ENCODE measurements at places on chromosomes 6 and 20.
A peak's percentile ranks its signal among the peaks of the same experiment; 100 is the strongest.

- no peak for DNase-seq
These were observed 43.8 kb upstream of the DYNLRB1 start for GRCh38 chr20:34472246-34472925.

GRCh38 chr20:37369846-37370245 lies 23.9 kb downstream of the SRC start:
- DNase-seq: no peak

- DNase-seq: no peak
These were observed 13.5 kb upstream of the KCNK16 start for GRCh38 chr6:39335780-39336545.

GRCh38 chr20:57998276-57998675 lies 230.2 kb downstream of the ANKRD60 start:
- DNase-seq: no peak

DNA sequence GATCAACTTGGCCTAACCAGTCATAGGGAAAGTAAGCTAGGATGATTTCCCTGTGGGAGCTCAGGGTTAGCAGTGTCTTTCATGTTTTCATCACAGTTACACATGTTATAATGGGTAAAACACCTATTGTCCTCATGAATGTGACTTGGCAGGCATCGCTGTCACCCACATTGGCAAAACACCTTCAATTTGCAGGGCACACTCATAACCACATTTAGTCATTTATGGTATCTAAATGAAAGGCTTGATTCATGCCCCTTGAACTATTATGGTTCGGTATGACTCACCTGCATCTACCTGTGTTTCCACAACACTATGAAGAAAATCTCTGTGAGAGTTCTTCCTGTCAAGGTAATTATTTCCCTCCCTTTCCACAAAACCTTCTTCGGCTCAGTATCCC lies 49.2 kb downstream of the FRK start:
- no peak for DNase-seq

DNA sequence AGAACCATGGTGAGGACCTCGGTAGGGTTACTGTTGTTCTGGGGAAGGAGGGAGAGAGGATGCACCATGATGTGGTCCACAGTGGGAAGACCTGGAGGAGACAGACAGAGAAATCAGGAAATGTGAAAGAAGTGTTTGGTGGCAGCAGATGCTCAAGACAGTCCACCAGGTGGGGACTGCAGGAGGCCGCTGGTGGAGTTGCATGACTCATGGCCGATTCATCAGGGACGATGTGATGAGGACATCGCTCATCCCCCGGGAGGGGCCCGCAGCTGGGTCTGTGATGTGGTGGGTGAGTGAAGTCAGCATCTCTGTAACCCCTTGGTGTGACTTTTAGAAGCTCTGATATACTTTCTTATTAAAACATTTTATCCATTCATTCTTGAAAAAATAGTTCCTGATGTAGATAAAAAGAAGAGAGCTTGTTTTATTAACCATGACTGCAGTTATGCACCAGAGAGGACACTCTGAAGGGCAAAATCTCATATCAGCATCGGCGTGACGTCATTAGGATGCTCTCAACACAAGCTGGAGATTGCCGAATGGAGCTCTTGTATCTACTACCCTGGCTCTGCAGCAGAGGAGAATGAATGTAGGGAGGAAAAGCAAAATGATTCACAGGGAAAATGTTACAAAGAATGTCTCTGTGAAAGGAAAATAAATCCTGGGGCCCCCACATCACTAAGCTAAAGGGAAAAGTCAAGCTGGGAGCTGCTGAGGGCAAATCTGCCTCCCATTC lies 71.2 kb downstream of the RAMACL start:
- DNase-seq: no peak

- DNase-seq: no peak
These were observed 104.9 kb downstream of the TFAP2C start for GRCh38 chr20:56733967-56734366.

DNA sequence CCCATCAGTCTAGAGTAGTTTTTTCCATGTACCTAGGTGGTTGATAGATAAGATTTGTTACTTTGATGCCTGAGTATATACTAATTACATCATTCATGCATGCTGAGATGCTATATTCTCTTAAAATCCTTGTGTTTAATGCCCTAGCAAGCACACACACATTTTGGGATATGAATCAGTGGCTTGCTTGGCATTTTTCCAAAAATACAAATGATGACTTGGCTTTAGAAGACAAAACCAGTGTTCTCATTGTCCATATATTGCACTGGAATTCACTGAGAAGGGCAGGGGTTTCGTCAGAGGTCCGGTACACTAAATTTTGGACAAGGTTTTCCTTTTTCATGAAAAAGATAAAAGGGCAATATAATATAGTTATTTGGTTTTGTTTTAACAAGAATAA lies 24.9 kb downstream of the GTPBP2 start:
- DNase-seq: no peak

DNA sequence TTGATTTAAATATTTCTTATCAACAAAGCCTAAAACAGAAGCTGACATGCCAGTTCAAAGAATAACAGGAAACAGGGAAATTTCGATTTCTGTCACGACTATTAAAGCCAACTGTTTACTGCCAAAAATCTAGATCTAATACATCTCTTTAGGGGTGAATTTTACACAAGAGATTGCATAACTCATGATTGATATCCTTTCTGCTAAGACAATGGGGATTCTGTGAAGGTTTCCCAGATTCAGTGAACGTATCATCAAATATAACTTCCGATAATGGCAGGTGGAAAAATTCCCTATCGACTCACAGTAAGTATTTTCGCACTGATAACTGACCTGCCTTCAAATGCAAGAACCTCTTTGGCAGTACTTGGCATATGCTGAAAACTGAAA lies 42.9 kb downstream of the NHSL1 start:
- DNase-seq: no peak

DNA sequence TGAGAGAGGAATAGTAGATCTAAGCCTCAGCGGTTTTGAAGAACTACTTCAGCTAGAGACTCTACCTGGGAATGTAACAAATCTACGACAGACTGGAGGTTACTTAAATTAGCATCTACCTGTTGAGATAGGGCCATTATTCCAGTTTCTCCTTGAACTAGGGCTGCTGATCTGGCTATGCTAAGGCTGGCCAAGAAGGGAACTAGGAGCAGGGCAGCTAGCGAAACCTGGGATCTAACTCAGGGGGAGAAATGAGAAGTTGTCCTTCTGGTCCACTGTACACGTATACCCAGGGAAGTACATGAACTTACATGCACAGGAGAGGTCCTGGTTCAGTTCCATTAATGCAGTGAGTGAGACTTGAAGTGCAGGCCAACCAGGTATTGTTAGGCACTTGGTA lies 156.7 kb downstream of the TRIM27 start:
- no peak for DNase-seq

DNA sequence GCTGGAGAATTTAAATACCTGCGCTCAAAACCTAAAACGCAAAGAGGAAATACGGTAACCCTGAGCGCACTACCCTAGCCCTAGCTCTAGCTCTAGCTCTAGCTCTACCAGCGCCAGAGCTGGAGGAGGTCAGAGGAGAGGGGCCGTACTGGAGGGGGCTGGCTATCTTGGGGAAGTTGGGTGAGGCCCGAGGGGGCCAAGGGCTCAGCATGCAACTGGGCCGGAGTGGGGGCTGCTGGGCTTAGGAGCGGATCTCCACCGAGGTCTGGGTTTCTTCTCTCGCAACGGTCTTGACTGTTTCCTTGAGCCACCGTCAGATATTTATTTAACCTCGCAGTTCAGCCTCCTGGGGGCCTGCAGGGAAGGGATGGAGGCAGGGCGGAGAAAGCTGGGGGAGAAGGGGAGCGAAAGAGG lies 91.0 kb downstream of the NCR2 start:
- no peak for DNase-seq

DNA sequence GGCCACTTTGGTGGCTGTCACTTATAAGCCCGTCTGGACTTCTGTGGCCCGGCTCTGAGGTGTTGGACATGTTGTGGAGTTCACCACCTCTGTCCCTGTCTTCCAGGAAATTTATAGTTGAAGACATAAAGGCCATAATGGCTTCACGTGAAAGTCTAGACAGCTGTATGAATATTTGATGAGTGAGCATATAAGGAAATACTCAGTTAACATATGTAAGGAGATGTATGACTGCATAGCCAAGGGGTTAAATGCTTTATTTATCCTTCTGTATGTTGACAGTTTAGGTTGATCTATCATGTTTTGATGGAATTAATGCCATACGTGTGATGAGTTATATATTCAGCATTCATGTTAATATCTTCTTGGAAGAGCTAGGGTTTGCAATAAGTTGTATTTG lies 16.1 kb downstream of the HIVEP1 start:
- no peak for DNase-seq

DNA sequence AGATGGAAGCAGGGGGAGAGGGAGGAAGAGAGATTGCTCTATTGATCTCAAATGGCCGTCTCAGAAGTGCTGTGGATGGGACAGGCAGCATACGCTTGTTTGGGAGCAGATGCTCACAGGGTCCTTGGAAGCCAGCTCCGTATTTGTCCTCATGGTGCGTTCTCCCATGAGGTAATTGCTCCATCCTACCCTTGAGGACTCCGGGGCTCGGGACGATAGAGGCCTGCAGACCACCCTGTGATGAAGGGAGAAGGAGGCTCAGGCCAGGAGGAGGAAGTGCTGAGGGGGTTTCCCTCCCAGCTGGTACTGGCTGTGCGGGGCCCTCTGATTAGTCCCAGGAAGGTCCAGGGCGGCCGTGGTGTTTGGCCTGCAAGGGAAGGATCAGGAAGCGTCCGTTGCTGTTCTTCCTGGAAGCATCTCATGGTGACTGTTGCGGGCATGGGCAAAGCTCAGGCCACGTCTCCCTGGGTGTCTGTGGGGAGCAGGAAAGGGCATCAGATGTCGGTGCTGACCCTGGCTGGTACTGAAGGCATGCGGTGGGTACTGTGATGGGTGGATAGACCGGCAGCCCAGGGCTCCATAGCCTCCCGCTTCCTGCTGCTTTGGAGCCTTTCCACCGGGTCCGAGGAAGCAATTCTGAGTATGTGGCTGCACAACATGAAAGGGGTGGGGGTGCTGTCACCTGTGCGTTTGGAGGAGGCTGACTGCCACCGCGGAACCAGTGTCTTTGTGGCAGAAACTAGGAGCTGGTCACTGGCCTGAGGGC lies 158.3 kb downstream of the SYCP2 start:
- no peak for DNase-seq

DNA sequence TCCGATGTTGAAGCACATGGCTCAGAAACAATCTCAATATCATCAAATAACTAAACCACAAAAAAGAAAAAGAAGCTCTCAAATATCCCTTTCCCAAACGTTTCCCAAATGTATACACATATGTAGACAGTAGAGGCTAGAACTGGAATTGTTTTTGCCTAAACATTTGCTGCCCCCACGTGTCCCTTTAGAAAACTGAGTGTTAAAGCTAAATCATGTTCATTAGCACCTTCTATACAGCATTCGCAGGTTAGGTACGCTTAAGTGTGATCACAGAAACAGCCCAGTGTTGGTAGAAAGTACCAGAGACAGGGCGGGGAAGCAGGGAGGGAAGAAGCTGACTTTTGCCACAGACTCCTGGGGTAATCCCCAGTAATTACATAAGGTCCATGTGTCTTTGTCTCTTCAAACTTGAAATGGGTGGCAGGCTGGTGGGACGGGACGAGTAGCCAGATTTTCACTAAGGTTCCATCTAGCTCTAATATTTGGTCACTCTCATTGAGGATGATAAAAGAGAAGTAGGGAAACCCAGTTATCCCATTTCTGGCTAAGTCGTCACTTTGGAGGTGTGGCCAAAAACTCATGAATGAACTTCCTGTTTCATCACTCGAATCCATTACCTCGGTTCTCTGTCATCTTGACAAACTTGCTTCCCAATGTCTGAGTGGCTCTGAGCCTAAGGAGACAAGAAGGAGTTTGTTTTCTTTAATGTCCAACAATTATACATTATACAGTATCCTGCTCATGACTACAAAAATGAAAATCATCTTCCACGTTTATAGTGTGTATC lies 15.0 kb upstream of the TFAP2A start:
- DNase-seq: peak; percentile 3

GRCh38 chr6:113570161-113570560 lies 287.0 kb upstream of the MARCKS start:
- no peak for DNase-seq

GRCh38 chr6:163146036-163146435 lies 268.5 kb upstream of the QKI start:
- DNase-seq: no peak

DNA sequence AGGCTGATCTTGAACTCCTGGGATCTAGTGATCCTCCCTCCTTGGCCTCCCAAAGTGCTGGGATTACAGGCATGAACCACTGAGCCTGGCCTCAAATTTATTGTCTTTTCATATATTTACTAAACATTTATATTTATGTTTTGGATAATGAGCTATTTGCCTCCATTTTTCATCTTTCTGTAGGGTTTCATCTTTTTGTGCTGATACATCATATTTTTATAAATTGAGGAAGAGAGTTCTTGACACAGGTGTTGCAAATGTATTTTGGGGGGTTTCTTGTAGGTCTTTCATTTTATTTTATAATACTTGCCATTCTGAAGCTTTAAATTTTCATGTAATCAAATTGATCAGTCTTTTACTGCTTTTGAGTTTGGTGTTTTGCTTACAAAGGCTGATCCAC lies 72.4 kb downstream of the L3MBTL3 start:
- DNase-seq: no peak

- DNase-seq: no peak
These were observed 226.6 kb downstream of the HACE1 start for GRCh38 chr6:104633125-104633524.

- peak; percentile 14 for DNase-seq
These were observed 1.8 kb upstream of the KCNQ5 start for GRCh38 chr6:72619883-72620696.

- no peak for DNase-seq
These were observed 28.2 kb downstream of the TREML4 start for GRCh38 chr6:41256383-41256782.

DNA sequence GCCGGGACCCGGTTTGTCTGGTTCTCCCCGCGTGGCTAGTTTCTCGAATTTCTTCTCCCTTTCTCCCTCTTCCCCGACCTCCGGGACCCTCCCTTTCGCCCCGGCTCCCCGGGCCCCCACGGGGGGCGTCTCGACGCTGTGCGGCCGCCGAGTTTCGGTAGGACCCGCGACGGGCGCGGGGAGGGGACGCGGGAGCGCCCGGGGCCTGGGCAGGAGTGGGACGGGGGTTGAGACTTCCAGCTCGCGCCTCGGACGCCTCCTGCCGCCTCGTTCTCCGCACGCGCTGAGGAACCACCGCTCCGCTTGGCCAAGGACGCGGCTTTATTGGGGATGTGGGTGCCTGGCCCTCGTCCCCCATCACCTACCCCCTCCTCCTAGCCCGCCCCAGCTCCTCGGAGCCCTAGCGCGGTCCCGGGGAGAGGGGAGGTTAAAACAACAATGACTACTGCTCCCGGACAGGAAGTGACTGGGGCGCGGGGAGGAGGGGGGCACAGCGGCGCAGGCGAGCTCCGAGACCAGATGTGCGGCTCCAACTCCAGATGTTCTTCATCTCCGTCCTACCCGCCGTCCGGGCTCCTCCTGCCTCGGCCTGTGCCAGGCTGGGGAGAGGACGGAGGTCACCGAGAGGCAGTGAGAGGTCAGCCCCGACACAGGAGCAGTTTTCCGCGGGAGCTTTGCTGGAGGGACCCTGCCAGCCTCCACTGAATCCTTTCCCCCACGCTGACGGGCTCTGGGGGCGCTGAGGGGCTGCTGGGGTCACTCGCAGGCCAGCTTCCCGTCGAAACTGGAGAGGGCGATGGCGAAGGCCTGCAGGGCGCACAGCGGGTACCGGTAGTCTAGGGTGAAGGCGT lies 917 bp upstream of the TEAD3 start:
- DNase-seq: no peak

- no peak for DNase-seq
These were observed 12.1 kb upstream of the TBXT start for GRCh38 chr6:166179704-166180103.

- DNase-seq: no peak
These were observed 197.7 kb downstream of the FAXC start for GRCh38 chr6:99151634-99152346.

- no peak for DNase-seq
These were observed 25.1 kb downstream of the FKBP5 start for GRCh38 chr6:35663447-35664235.

Data from bone marrow (tissue), 2 donors.